ENCODE measurements at places on chromosomes 12 and 14.

DNA sequence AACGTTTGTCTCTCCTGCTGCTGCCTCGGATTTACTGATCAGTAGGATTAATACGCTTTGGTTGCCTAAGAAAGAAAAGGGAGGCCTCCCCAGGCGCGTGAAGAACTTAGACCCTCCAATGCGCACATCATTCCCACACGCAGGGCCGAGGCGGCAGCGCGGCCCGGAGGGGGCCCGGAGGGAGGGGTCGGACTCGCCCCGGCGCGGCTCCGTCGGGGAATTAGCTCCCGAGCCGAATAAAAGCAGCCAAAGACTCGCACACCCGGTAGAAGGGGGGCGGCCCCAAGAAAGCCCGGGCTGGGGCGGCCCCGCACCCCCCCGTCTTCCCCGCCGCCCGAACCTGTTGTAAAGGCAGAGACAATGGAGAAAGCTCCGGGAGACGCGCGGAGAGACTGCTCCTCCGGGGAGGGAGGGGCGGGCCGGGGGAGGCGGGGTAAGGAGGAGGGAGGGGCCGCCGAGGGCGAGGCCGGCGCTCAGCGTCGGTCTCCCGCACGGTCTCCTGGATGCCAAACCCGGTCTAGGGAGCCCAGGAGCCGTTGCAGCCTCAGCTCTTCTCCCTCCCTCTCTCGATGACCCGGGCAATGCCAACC, at the start of gene NELL2:
NELL2 (minus strand) TSS at position 362 of the 590 bp plus-strand sequence. CDS start 446 bp downstream, outside the sequence.
- DNase-seq = peak; percentile 62

DNA sequence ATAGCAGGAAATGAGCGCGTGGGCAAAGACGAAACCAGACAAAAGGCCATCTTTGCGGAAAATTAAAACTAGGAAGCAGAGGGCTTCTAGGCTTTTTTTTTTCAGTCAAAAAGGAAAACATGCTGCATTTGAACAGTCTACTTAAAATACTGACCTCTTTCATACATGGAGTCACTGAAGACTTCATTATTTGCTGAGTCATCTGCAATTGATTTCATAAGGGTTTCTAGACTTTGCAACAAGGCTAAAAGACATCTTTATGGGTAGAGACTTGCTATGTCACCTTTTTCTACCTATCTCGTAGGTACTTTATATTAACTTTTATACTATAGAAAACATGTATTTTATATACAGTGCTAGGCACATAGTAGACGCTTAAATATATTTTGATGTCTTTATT, 238.4 kb downstream of the TMEM132D start:
- DNase-seq = no peak

DNA sequence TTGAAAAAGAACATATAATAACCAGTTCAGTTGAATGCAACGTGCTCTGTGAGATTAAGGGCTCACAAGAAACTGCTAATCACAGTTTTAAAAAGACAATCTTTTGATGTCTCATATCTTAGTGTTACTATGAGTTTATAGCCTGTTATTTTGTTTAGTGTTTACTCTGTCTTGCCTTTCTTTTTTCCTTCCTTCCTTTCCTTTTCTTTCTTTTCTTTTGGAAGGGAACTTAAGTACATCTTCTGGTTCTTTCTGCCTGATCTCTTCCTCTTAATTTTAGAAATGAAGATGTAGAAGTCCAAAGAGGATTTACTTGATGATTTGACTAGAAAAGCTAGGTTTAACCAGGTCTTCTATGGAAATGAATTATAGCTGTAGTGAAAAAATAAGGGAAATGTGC, 38.2 kb downstream of the WNK1 start:
- no peak for DNase-seq

- no peak for DNase-seq
These were observed 35.0 kb downstream of the TMTC2 start for GRCh38 chr12:82721726-82722125.

- peak; percentile 70 for DNase-seq
These were observed 581 bp downstream of the PITPNM2 start for GRCh38 chr12:123150275-123150743.

DNA sequence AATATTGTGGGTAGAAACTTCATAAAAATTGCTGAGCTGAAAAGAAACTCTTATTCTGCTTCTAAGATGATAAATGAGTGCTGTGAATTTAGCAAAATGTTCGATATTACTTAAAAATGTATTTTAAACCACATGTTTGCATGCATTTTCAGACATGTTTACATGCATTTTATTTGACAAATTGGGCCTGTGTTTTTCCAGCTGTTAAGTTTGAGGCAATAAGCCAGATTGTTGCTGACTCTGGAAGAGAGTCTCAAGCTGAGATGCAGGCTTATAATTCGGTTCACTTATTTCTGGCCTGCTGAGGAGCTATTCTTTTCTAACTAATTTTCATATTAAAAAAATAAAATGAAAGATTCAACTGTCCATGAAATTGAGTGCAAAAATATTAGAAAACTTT, 110.1 kb downstream of the SYNE2 start:
- no peak for DNase-seq

DNA sequence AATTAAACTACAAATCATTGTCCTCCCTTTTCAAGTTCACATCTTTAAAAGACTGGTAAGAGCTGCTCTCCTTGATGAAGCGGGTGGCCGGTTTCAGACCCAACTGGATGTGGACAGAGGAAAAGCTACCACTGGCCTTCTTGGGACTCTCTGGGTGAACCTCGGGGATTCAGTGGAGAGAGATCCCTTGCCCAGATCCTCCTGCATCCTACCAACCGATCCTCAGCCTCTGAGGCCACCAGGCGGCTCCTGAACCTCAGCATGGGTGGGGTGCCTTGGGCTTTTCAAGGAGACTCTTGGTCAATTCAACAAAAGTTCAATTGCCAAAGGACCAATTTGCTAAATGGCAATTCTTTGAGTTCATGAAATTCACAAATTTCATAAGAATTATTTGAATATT, 84.5 kb downstream of the ZFP36L1 start:
- no peak for DNase-seq

DNA sequence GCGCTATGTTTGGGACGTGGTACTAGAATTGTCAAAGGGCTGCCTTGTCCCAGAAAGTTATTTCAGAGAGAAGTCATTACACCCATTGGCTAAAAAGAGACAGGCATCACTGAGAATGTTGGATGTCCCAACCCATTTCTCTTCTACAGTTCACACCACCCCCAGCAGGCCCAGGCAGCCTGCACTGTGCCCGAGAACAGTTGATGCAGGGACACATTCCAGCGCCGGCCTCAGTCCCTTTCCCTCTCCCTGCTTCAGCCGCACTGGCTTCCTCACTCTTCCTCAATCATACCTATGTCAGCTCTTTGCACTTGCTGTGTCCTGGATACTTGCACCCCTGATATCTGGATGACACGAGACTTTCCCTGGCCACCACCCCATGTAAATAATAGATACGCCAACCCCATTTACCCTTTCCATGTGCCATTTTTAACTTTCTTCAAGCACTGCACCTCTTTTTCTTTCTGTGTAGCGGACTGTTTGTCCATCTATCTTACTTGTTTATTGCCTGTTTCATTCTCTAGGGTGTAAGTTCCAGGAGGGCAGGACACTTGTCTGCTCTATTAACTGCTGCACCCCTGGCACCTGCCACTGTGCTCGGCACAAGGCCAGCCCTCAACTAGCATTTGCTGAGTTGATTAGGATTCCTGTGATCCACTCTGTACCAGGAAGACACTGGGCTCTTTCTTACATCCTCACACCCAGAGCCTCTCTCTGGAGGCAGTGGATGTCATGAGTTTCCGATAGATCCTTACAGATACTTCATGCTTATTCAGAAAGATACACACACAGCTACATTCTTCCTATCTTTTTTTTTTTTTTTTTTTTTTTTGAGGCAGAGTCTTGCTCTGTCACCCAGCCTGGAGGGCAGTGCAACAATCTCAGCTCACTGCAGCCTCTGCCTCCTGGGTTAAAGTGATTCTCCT, 76.6 kb upstream of the CEP83 start:
- DNase-seq = no peak

- no peak for DNase-seq
These were observed 5.6 kb downstream of the TBPL2 start for GRCh38 chr14:55434805-55435174.

DNA sequence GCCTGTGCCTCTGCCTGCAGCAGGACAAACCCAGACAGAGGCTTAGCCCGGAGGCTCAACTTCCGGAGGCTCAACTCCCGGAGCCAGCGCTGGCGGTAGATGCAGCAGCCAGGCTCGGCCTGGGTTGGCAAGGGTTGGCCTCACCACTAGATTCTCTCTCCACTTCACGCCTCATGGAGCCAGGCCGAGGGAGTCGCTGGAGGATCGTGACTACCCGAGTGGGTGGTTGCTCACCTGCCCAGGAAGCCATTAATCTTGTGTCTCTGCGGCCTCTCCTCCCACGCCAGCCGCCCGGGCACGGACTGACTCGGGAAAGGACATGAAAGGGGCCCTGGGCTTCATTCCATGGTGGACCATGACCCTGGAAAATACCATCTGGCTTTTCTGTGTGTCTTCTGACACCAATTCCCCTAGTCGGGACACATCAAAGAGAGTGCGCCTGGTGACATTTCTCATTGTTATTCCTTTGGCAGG, 20.8 kb downstream of the ESRRB start:
- no peak for DNase-seq

- no peak for DNase-seq
These were observed 2.1 kb upstream of the GPD1 start for GRCh38 chr12:50101663-50102062.

- no peak for DNase-seq
These were observed 23.0 kb upstream of the ATP2B1 start for GRCh38 chr12:89731614-89732013.

- no peak for DNase-seq
These were observed 2.2 kb downstream of the OASL start for GRCh38 chr12:121036810-121037326.

DNA sequence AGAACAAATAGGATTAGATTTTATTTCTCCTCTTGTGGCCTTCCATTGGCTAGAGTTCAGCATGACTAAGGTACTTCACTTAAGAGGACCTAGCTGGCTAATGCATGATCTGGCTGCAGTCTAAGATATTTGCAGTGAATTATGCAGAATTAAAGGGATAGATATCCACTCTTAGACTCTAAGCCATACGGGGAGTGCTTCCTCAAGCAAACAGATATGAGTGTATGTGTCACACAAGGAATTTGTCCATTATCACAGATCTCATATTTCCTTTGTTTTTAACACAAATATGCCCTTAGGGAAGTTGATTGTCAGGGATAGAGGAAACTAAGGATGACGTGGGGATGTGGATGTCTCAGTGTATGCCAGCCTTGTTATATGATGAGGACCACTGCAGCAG, 88.1 kb upstream of the DHRS4 start:
- no peak for DNase-seq

DNA sequence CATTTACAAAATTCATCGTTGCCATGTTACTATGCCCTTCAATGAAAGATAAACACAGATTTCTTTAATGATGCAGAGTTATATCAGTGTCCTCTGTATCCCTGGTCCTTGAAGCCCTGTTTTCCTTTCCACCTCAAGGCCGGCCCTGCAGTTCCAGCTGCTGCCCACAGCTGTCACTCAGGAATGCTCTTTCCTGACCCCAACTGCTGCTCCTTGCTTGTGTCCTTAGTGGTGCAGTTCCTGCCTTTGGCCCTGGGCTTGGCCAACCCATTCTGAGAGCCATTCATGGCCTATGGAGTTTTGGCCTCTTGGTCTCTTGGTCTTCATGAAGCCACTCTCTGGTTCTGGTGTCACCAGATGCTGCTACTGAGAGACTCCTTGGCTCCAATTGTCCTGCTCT, 93.1 kb downstream of the GAS2L3 start:
- no peak for DNase-seq

GRCh38 chr12:87924149-87924548, 105.1 kb downstream of the C12orf50 start:
- DNase-seq = no peak

- peak; percentile 67 for DNase-seq
These were observed 6.7 kb downstream of the HOXC5 start for GRCh38 chr12:54039417-54040147.

DNA sequence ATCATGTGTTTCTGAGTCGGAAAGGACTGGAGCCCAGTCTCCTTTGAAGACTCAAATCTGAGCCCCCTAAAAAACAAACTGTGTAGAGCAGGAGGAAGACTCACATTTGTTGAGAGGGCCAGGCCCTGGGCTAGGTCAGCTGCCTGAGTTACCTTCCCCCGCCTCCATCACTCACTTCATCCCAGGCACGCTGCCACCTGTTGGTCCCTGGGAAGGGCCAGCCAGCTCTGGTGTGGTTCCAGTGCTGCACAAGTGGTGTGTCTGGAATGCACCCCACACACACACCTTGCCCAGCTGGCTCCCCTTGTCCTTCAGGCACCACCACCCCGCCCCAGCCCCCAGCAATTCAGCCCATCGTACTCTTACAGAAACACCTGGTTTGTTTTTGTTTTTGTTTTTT, 9.0 kb downstream of the MVK start:
- DNase-seq = no peak

- peak; percentile 94 for DNase-seq
These were observed 1.5 kb downstream of the SLC38A2 start for GRCh38 chr12:46370792-46371717.

GRCh38 chr14:44956866-44957265, 4.9 kb downstream of the KLHL28 start:
- no peak for DNase-seq
